Smooth muscle cell of the brain vasculature (primary cell): ENCODE measurements at places on chromosomes 6 and 20.

DNA sequence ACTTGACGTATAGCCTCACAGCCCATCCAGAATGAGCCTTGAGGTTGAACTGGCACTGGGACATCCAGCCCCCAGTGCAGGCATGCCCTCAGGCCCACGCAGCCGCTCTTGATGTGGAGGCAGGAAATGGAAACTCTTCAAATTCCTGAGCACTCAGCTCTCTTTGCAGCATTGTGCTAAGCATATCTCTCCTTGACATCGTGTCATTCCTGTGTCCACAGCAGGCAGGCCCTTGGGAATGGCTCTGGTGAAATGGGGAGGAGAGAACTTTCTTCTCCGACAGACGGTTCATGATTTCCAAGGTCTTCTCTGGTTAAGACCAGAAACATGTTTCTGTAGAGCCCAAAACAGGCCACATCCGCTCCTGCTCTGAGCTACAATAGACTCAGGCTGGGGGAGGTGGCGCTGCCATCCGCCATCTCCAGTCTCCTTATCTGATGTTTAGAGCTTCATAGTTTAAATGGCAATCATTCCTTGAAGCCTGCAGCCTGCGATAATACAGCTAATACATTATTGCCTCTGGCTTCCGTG lies 248.8 kb downstream of the CDH4 start:
- no peak for DNase-seq

DNA sequence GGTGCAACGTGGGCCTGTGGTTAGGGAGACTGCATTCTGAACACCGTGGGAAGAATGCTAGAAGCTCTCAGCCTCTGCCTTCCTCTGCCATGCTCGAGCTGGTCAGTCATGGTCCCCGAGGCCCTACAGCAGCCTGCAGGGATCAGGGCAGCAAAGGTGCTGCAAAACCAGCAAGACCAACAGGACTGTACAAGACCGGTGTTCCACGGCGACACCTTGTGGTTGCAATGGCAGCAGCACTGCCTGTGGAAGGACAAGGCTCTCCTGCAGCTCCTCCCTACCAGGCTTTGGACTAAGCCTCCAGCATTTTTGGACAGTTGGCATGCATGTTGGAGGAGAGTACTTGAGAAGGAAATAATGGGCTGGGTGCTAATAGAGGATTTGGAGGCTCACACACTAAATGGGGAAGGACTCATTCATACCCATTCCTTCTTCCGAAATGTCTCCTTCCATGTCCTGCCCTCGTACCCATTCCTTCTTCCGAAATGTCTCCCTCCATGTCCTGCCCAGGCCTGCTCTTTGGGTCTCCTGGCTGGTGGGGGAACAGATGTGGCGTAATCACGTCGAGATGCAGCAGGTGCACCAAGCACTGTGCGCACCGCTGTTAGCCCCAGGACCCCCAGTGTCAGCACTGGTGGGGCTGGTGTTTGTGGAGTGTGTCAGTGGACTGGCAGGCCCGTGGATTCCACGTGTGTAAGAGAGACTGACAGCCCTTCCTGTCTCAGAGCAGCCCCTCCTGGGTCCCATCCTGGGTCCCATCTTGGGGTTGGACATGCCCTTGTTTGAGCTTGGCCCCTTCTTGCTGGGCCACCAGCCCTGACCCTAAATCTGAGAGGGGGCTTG lies 18.6 kb upstream of the MYT1 start:
- no peak for DNase-seq

DNA sequence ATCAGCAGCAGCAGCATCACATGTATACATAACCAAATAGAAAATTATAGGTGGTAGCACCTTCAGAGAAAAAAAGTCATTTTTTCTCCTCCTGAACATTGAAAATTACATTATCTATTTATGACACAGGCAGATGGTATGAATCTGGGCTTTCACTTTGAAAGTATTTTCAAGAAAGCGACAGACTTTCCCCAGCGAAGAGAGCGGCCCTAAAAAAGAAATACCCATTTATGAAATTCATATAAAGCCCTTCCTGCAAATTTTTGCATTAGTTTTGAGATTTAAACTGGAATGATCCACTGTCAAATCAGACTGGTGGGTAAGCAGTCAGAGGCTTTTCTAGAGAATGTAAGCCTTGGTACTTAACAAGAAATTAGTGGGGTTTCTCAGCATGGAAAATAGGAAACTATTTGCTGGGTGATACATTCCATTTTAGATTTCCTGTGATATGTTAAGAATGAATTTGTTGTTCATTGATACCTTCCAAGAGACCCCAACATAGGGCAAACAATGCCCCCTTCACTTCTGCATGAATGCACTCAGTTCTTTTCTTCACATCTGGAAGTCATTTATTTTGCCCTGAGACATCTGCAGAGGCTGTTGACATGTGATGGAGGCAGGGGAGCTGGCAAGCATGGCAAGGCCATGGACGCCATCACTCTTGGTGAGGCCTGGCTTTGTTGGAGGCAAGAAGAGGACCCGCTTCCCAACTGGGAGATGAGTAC lies 147.0 kb downstream of the LINC00237 start:
- DNase-seq = no peak

GRCh38 chr6:138328210-138328609 lies 49.5 kb upstream of the SMIM28 start:
- DNase-seq = no peak

GRCh38 chr6:30042476-30042875 lies 18.6 kb upstream of the POLR1H start:
- no peak for DNase-seq

DNA sequence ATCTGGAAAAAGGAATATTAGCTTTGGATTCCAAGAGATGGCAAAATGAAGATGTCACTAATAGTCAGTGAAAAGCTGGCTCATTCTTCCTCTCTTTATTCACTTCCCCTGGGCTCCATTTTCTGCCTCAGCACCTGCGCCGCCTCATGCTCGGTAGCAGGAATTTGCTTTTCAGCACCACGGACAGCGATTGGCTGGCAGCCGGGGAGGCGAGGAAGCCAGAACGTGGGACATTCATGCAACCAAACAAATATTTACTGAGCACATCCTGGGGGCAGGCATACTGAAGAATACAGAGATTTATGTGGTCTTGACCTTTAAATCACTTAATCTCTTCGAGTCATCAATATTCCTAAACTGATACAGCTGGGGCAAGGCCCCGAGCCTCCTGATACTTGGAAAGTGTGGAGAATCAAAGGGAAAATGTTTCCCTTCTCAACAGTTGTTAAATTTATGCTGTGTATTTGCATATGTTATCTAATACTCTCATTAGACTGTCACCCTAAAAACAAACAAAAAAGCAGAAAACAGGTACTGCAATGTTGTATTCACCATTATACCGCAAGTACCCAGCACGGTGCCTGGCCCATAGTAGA lies 12.1 kb upstream of the PDYN start:
- peak; percentile 26 for DNase-seq

DNA sequence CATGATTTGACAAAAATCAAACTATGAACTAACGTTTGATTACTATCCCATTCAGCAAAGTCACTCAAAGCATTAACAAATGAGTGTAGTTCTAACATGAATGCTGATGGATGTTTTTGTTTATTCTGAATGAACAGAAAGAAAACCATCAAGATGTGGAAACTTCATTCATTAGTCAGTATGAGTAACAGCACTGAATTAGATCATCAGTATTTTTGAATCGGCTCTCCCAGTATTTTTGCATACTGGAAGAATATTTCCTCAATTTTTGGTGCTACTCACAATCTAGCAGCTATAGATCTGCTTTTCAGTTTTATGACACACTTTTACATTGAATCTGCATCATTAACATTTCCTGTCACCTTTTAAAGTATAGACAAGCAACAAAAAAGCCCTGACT lies 63.8 kb upstream of the CD83 start:
- DNase-seq = no peak

DNA sequence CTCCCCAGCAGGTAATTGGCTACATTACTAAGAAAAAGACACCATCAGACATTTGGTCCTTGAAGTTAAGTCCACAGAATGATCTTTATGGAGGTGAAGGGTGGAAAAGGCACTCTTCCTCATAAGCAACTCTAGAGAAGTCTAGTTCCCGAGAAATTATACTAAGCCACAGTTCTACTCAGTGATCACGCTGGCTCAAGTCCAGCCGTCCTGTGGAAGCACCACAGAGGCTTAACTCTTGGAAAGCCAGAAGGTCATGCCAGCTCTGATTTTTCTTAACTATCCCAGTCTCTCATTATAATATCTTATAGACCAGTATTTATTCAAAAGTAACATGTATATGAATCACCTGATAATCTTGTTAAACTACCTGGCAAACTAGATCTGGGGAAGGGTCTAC lies 258.5 kb downstream of the EYA4 start:
- no peak for DNase-seq

- no peak for DNase-seq
Observed at GRCh38 chr20:38298768-38299288, 5.1 kb upstream of the BPI start.

- DNase-seq = no peak
Observed at GRCh38 chr6:129416337-129416990, 293.5 kb downstream of the ARHGAP18 start.

DNA sequence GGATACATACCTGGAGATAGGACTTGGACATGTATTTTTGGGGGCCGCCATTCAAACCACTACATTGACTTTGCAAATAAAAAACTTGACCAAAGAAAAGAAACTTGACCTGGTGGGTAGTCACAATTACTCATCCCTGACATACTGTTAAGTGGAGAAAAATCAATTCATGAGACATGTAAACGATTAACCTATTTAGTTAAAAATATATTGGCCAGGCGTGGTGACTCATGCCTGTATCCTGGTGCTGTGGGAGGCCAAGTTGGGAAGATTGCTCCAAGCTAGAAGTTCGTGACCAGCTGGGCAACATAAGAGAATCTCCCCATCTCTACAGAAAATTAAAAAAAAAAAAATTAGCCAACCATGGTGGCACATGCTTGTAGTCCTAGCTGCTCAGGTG lies 2.5 kb upstream of the SRSF12 start:
- no peak for DNase-seq

DNA sequence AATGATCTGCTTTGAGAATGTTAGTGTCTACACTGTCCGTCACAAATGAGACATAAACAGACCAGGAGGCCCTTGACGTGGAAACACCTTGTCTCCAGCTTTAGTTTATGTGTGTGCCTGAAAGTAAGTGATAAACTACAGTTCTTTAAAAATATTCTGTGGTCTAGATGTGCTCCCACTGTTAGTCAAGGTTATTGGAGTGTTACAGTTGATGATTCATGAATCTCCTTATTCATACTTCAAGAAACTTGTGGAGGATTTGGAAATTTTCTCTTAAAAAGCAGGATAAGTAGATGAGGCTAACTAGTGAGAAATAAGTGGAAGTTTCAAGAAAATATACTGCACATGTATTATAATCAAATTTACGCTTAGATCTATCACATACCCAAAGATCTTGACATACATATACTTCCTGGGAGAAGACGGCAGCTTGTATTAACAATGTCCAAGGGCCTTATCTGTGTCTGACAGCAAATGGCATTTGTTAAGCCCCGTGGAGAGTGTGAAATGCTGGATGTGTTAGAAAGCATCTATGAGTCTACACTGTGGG lies 90.5 kb upstream of the MBOAT1 start:
- DNase-seq = no peak

GRCh38 chr6:3403238-3404173 lies 53.3 kb downstream of the SLC22A23 start:
- DNase-seq = no peak

GRCh38 chr6:37960139-37960935 lies 140.8 kb downstream of the ZFAND3 start:
- no peak for DNase-seq

DNA sequence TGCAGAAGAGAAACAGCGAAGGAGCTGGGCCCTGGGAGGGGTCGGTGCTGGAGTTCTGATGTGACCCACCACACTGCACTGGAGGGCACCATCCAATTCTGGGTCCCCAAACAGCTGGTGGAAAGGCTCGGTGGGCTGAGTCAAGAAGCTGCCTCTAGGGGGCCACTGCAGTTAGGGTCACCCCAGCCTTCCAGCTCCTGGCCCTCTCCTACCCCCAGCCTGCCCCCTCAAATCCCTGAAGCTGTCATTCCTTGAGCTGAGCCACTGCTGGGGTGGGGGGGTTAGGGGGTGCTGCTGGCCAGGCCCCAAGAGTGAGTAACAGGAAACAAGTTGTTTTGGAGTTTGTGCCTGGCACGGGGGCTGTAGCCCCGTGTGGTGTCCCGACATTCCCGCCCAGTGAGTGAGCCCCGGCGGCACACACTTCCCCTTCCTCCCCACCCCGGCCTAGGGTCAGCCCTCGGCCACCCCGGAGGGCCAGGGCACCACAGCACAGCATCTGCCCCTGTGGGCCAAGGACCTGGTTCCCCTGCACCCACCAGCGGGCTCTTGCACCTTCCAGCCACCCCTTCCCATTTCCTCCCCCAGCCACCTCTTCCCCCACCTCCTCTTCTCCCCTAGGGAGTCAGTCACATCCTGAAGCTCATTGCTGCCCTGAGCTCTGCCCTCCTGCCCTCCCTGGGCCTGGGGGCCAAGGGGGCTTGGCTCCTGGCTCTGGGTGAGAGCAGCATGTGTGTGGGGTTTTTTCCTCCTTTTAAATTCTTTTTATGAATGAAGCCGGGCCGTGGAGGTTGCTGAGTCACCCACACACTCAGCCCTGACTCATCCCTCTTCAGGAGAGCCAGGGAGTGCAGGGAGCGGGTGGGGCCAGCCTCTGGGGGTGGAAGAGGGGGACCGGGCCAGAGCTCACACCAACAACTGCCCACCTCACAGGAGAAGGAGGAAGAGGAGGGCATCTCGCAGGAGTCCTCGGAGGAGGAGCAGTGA lies 4.6 kb downstream of the SMIM29 start:
- peak; percentile 72 for DNase-seq

- DNase-seq = peak; percentile 67
Observed at GRCh38 chr20:53828682-53829254, 235.1 kb upstream of the ZNF217 start.

GRCh38 chr20:63087872-63088680 lies 81.3 kb upstream of the BHLHE23 start:
- no peak for DNase-seq

DNA sequence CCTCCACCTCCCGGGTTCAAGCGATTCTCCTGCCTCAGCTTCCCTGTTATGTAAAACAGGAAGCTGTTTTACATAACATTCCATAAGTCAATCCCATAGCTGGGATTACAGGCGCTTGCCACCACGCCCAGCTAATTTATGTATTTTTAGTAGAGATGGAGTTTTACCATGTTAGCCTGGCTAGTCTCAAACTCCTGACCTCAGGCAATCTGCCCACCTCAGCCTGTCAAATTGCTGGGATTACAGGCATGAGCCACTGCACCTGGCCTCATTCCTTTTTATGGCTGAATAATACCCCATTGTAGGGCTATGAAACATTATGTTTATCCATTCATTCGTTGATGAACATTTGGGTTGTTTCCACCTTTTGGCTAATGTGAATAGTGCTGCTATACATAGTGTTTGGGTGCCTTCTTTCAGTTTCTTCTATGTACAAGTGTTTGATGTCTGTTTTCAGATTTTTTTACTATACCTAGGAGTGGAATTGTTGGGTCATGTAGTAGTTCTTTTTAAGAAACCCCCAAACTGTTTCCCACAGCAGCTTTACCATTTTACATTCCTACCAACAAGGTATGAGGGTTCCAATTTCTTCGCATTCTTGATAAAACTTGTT lies 138.7 kb upstream of the COL21A1 start:
- DNase-seq = no peak
